Type B pancreatic cell (in vitro differentiated cells): ENCODE measurements at places on chromosomes 16 and 17.

- no peak for DNase-seq
Observed at GRCh38 chr17:66953630-66954020, 10.9 kb upstream of the CACNG4 start.

- no peak for DNase-seq
Observed at GRCh38 chr16:14549789-14550153, 80.3 kb downstream of the PARN start.

- DNase-seq: no peak
Observed at GRCh38 chr17:35313875-35314409, 59.5 kb downstream of the SLFN11 start.

DNA sequence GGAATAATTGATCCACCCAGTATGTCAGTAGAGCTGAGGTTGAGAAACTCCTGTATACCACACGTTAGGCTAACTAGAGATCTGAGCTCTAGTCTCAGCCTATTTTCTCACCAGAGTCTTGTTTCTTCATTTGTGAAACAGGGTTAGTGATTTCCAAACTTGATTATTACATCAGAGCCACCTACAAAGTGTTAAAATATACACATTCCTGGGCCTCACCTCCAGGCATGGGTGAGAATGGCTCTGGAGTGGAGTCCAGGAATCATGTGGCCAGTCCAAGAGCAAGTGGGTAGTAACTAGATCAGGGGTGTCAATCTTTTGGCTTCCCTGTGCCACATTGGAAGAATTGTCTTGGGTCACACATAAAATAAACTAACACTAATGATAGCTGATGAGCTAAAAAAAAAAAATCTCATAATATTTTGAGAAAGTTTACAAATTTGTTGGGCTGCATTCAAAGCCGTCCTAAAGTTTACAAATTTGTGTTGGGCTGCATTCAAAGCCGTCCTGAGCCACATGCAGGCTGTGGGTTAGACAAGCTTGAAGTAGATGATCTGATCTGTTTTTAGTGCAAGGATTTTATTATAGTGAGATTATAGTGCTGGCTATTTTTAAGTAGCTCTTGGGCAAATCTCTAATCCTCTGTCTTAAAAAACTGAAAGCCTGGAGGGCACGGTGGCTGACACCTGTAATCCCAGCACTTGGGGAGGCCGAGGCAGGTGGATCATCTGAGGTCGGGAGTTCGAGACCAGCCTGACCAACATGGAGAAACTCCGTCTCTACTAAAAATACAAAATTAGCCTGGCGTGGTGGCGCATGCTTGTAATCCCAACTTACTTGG is 20.4 kb downstream of the PRCD start:
- DNase-seq: no peak

GRCh38 chr17:50853015-50853615 is 13.0 kb downstream of the TOB1 start:
- no peak for DNase-seq

- no peak for DNase-seq
Observed at GRCh38 chr16:49959552-49960277, 65.3 kb upstream of the CNEP1R1 start.

DNA sequence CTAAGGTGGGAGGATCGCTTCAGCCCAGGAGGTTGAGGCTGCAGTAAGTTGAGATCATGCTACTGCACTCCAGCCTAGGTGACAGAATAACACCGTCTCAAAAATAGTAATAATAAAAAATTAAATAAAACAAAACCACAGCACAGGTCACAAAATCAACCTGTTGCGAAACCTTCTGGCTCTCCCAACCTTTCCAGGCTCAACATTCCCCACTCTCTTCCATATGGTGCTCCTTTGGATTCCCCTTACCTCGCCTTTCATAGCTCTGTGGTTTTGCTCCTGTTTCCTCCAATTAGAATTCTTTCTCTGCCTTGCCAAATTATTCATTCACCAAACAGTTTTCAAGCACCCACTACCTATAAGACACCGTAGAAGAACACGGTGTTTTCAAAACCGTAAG is 4.7 kb downstream of the ZDHHC7 start:
- no peak for DNase-seq

DNA sequence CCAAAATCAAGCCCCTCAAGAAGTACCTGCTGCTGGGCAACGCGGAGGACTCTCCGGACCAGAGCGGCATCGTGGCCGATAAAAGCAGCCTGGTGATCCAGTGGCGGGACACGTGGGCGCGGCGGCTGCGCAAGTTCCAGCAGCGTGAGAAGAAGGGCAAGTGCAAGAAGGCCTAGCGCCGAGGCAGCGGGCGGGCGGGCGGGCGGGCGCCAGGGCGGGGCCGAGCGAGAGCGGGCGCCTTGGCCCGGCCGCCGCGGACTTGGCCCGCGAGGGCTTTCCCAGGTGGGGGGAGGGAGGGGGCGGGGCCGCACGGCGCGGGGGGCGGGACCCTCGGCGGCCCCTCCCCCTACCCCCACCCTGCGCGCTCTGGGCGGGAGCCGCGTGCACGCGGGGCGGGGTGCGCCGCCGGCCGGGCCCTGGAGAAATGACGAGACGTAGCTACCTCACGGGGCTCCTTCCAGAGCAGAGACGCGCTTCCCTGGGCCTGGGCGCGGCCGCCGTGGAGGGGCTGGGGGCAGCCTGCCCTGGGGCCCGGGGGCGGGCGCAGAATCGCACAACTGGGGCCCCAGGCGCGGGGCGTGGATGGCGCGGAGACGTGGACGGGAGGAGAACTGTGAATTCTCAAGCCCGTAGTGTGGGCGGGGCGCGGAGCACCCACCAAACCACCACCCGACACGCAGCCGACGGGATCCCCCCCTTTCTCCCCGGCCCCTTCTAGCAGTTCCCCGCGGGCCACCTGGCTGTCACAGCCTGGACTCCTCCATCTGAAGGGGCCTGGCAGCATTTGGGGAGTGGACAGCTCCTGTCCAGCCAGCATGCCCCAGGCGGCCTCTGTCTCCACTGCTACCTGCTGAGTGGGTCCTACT is 218.7 kb downstream of the NTN1 start:
- DNase-seq: no peak

- no peak for DNase-seq
Observed at GRCh38 chr16:58656899-58657298, 27.3 kb upstream of the CNOT1 start.

- DNase-seq: no peak
Observed at GRCh38 chr17:10499950-10500349, 18.4 kb downstream of the MYH1 start.

- DNase-seq: no peak
Observed at GRCh38 chr16:56488035-56488434, 31.8 kb downstream of the BBS2 start.

DNA sequence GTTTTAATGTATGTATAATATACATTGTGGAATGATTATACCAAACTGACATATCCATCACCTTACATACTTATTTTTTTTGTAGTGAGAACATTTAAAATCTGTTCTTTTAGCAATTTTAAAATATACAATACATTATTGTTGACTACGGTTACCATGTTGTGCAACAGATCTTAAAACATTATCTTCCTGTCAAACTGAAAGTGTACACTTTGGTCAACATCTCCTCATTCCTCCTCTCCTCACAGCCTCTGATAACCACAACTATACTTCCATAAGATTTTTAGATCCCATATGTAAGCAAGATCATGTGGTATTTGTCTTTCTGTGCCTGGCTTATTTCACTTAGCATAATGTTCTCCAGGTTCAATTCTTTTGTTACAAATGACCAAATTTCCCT is 7.5 kb upstream of the DNAJA2 start:
- no peak for DNase-seq

DNA sequence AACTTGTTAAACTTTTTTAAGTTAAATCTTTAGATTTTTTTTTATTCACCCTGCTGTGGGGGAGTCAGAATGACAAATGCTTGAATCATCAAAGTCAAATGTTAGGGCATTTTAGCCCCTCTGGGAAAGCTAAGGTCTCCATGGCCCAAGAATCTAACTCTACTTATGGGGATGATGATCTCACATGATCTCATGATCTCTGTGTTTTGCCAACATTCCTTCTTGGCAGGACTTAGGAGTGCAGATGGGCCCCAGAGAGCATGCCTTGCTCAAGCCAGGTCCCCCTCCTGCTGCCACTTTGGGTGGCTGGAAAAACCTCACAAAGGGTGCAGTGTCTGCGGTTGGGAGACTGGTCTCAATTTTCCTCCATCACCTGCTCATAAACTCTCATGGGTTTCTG is 108.6 kb downstream of the PRKCB start:
- no peak for DNase-seq

- no peak for DNase-seq
Observed at GRCh38 chr16:4140652-4141051, 24.4 kb upstream of the ADCY9 start.

GRCh38 chr16:468068-468821 is 42.8 kb downstream of the RAB11FIP3 start:
- no peak for DNase-seq

- DNase-seq: no peak
Observed at GRCh38 chr17:42883802-42884558, 16.6 kb upstream of the G6PC1 start.
